ENCODE measurements at places on chromosomes 13 and 19.

- DNase-seq: no peak
Measured at GRCh38 chr19:47499371-47499770, 15.4 kb upstream of the KPTN start.

GRCh38 chr13:29847501-29847983 lies 2.9 kb downstream of the UBL3 start:
- no peak for DNase-seq

DNA sequence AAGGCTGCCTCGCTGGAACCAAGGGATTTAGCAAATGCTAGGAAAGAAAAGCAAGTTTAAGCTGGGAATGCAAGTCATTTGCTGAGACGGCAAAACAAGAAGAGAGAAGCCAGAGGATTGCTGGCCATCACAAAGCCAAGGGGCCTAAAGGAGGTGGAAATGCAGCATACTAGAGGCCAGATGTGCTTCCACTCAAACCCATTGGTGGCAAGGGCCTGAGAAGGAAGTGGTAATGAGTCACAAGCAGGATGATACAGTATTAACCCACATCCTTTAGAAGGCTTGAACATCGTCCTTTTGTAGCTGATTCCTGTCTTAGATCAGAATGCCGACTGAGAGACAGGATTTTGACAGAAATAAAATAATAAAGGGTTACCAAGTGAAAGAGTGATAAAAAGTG lies 68.2 kb downstream of the ITGBL1 start:
- DNase-seq: no peak

- DNase-seq: no peak
Measured at GRCh38 chr19:40739871-40740703, 10.2 kb downstream of the ACTMAP start.

GRCh38 chr19:10706990-10707389 lies 5.8 kb downstream of the QTRT1 start:
- no peak for DNase-seq

DNA sequence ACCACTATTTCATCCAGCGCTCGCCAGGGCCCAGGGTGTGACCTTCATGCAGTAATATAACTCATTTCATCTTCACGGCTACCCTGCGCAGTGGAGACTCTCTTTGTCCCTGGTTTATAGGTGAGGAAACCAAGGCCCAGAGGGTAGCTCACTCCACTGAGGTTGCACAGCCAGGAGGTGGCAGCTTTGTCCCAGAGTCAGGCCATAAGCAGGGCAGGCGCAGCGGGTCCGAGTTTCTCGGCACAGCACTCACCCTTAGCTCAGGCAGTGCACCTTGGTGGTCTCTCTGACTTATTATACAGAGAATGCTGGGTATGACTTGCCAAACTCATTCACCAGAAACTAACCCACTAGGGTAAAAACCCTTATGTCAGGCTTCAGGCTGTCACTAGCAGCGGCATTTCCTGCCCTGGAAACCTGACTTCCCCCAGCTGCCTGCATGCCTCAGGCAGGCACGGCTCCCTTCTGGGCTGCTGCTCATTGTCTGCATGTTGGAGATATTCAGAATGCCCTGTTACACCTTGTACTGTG lies 24.5 kb downstream of the PPP5C start:
- no peak for DNase-seq

- no peak for DNase-seq
Measured at GRCh38 chr13:51995677-51996551, 15.3 kb downstream of the ATP7B start.

GRCh38 chr13:24032252-24032651 lies 128.3 kb upstream of the SPATA13 start:
- DNase-seq: no peak

- DNase-seq: peak; percentile 37
Measured at GRCh38 chr19:18264137-18264854, 10.0 kb downstream of the IQCN start.

DNA sequence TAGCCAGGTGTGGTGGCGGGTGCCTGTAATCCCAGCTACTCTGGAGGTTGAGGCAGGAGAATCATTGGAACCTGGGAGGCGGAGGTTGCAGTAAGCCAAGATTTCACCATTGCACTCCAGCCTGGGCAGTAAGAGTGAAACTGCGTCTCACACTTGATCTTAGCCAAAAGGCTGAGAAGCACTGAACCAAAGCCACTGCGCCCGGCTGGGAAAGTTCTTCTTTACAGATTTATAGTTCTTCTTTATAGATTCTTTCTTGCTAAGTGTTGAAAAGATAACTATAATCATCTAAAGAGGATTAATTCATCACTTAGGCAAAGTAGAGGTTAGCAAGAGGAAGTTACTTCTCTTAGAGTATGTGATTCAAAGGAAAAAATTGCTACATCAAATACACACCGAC lies 11.1 kb downstream of the ZNF417 start:
- no peak for DNase-seq

- DNase-seq: no peak
Measured at GRCh38 chr13:59452189-59452890, 711.4 kb downstream of the DIAPH3 start.

GRCh38 chr13:28044608-28045007 lies 55.8 kb downstream of the FLT3 start:
- no peak for DNase-seq

GRCh38 chr19:11018179-11018578 lies 57.3 kb downstream of the SMARCA4 start:
- DNase-seq: no peak

DNA sequence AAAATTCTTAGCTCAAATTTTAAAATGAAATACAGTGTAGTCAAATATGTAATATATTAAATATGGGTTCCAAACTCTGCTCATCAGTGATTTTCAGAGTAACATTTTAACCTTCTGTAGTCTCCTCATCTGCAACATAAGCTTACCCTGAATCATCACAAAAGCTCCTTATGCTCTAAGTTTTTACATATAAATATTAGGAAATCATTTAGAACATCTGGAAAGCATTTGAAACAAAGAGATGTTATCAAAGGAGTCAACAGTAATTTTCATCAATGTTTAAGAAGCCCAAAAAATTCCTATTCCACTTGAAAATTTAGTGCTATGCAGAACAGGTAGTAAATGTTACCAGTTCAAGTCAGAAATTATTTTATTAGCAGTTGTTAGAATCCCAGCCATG lies 224.7 kb downstream of the DCT start:
- DNase-seq: no peak

DNA sequence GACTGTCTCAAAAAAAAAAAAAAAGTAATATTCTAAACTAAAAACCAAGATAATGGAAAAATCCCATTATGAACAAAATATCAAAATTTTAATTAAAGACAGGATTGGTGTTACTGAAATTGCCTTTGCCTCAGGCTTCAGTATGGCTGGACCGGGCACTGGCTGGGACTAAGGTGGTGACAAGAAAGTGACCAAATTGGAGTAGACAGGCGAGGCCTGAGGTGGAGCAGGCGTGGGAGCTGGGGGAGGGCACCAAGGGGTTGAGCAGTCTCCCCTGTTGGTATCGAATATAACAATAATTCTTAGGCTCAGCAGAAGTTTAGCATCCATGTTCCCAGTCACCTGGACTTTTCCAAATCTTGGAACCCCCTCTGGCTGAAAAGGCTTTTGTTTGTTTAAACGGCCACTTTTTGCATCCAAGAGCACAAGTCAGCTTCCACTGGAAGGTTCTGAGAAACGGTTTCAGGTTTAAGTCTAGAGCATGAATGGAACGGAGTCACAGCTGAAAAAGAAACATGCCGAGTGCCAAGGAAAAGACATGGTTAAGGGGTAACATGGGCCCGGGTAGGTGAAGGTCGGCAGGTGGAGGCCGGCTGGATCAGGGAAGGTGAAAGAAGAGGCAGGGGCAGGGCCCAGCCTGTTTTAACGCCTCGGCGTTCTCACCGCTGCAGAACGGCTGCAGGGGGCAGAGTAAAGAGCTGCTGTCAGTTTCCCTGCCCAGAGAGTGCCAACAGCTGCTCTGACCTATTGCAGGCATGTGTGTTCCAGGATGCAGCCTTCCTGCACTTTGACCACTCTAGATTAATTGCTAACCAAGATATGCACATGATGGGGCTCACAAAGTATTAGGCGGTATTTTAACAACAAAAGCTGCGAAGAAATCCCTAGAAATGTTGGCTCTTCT lies 104.4 kb downstream of the TM9SF2 start:
- DNase-seq: peak; percentile 48

DNA sequence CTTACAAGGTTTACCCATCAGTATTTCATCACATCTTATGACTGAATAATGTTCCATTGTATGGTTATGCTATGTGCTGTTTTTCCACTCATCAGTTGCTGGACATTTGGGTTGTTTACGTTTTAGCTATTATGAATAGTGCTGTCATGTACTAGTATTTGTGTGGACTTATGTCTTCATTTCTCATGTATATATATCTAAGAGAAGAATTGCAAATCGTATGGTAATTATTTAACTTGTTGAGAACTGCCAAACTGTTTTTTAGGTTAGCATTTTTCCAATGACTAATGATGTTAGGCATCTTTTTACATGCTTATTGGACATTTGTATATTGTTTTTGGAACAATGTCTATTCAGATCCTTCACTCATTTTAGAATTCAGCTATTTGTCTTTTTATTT lies 368.3 kb downstream of the LMO7 start:
- no peak for DNase-seq

GRCh38 chr13:31912647-31913401 lies 118.8 kb upstream of the FRY start:
- DNase-seq: no peak

DNA sequence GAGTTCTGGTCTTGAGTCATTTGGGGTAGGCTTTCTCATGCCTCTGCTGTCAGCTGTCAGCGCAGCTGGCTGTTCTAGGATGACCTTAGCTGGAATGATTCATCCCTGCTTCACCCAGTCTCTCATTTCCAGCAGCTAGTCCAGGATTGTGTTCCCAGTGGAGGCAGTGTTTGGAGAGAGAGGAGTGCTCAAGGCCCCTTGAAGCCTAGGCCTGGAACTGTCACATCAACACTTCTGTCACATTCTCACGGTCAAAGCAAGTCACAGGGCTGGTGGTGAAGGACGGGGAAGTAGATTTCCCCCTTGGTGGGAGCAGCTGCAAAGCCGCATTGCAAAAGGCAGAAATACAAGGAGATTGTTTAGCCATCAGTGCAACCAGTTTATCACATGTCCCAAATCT lies 15.2 kb downstream of the TPT1 start:
- peak; percentile 47 for DNase-seq

GRCh38 chr19:54616821-54617560 lies 13.3 kb upstream of the LILRB1 start:
- no peak for DNase-seq

DNA sequence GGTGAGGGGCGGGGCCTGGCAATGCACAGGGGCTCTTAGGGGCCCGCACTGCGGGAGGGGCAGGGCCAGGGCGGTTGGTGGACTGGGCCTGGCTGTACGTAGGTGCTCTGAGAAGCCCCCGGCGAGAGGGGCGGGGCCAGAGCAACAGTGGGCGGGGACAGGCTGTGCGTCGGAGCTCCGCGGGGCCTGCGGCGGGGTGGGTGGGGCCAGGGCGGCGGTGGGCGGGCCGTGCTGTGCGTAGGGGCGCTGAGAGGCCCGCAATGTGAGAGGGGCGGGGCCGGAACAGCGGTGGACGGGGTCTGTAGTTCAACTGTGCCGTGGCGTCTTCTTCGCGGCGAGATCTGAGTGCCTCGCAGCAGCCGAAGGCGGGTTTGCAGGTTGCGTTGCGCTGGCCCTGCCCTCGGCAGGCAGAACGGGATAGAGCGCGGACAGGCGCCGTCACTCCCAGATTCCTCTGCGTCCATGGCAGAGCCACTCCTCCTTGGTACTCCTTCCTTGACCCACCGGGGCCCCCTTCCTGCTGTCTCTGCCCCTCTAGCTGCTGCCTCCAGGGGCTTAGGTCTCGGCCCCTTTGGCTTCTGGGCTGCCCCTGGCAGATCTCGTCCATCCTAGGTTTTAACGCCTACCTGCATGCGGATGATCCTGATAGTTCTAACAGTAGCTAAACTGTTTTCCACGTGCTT lies 33.2 kb downstream of the CCNE1 start:
- peak; percentile 97 for DNase-seq

- DNase-seq: no peak
Measured at GRCh38 chr19:28905996-28906395, 307.0 kb downstream of the UQCRFS1 start.

DNA sequence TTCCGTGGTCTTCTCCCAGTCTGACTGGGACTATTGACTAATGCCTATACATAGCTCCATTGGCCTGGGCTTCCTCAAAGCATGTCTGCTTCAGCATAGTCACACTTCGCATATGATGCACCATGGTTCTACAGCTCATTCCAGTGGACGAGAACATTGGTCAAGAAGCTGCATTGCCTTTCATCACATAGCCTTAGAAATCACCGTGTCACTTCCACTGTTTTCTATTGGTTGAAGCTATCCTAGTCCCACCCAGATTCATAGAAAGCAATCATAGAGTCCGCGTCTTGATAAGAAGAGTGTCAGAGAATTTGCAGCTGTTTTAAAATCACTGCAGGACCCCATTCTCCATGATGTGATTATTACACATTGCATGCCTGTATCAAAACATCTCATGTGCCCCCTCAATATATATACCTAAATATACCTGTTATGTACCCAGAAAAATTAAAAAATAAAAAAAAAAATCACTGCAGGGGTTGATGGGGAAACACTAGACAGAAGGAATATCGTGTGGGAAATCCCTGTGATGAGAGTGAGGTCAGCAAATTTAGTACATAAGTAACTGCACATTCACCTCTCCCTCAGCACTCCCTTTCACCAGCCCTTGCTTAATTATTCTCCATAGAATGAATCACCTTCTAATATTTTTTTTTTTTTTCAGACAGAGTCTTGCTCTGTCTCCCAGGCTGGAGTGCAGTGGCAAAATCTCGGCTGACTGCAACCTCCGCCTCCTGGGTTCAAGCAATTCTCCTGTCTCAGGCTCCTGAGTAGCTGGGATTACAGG lies 2.2 kb upstream of the ARHGAP33 start:
- DNase-seq: no peak

GRCh38 chr13:50387051-50387581 lies 371.9 kb downstream of the KCNRG start:
- DNase-seq: peak; percentile 36

DNA sequence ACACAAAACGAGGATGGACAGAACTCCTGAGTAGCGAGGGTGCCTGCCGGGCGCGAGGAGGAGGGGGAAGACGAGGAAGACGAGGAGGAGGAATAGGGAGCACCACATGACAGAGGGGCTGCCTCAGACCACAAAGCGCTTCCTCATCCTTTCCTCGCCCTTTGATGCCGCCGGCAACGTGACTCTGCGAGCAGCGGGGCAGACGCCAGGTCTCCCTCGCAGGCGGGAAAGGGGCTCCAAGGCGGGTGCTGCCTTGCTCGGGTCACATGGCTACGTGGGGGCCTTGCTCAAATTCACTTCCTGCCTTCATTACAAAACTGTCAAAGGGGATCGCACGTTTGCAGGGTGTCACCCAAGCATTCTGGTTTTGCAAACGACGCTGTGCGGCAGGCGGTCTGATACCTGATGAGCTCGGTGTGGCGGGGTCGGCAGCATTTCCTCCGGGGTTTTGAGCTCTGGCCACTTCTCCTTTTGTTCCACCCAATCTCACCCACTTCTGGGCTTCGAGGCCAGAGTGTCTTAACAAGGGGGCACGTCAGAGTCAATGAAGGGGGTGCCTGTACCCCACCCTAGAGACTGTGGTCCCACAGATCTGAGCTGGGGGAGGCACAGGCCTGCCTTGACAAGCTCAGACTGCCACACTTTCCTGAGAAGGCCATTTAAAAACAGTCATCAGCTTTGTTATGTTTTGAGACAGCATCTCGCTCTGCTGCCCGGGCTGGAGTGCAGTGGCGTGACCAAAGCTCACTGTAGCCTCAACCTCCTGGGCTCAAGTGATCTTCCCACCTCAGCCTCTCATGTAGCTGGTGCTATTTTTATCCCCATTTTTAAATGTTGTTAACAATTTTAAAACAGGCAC lies 14.9 kb downstream of the MAP2K2 start:
- no peak for DNase-seq

GRCh38 chr19:45161738-45162607 lies 1.2 kb upstream of the NKPD1 start:
- peak; percentile 53 for DNase-seq

GRCh38 chr13:62760724-62761123 lies 1345.1 kb upstream of the PCDH20 start:
- no peak for DNase-seq
